ENCODE measurements at places on chromosomes 6 and 20. TPM values are rescaled to one million over a fixed set of nuclear protein-coding genes. Genes with fewer than 3 reads are reported as not detected.

DNA sequence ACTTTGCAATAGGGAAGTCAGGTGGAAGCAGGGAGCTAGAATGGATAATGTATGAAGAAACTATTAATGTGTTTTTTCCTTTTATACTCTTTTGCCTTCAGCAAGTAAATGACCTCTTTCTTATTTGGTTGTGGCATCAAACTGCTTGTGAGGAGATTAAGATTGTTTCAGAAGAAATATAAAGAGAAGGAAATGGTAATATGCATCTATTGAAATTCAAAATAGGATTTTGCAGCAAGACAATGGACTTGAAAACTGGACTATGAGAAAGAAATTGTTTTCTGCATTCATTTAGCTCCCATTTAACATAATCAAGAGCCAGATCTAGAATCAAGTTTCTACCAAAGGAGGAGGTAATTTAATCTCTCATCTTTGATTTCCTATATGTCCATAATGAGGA, 32.3 kb upstream of the KIFC1 start:
- H3K4me1 ChIP-seq: peaks cover 11% of the 10 kb centered on the region
- DNase-seq: no peak
- no peaks in the 10 kb centered on the region for H3K27me3 ChIP-seq
- H3K27ac ChIP-seq: no peak overlapping the region
- no peak overlapping the region for H3K4me3 ChIP-seq

DNA sequence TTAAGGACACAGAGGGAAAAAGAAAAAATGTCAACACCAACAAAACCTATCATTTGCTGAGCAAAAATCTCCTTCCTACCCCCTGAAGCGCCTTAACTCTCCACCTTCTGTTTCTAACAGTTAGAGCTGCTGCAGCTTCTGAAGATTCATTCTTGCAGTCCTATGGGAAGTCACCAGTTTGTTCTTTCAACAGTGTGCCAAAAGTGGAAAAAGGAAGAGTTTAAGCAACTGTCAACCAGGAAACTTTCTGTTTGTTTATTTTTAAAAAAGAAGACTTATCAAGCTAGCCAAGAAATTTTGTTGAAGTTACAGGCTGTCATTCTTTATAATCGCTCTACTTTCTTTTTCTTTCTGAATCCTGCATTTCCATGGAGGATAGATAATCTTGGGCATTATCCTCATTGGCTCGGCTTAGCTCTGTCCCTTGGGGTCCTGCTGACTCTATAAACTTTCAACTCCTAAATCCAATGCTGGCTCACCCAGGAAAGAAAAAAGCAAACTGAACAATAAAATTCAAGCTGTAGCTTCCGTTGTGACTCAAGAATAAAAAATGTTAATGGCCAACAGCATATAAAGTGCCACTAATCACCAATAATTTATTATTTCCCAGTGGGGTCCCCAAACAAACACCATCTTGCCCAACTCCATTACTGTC, 172.8 kb upstream of the CITED2 start:
- H3K27ac ChIP-seq: no peak overlapping the region
- H3K27me3 ChIP-seq: no peaks in the 10 kb centered on the region
- H3K36me3 ChIP-seq: no peaks in the 10 kb centered on the region
- H3K4me1 ChIP-seq: peaks cover 39% of the 10 kb centered on the region

DNA sequence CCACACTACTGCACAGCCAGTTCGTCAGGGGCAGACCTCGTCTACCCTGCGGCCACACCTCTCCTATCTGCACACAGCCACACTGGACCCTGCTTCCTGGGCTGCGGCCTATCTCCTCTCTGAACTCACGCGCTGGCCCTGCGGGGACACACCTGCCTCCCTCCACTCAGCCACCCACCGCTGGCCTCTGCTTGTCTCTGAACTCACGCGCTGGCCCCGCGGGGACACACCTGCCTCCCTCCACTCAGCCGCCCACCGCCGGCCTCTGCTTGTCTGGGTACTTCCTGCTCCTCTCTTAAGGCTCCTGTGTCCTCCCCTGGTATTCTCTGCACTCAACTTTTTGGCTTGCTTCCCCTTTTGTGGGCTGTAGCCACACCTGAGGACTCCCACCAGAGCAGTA, 52.3 kb downstream of the HUS1B start:
- H3K4me1 ChIP-seq: no peaks in the 10 kb centered on the region
- no peaks in the 10 kb centered on the region for H3K27me3 ChIP-seq
- DNase-seq: no peak

- H3K27ac ChIP-seq: no peak overlapping the region
- DNase-seq: no peak
- H3K4me1 ChIP-seq: peaks cover 23% of the 10 kb centered on the region
These were observed 189.2 kb downstream of the UTRN start for GRCh38 chr6:144474290-144474689.

- peaks cover 11% of the 10 kb centered on the region for H3K27me3 ChIP-seq
- H3K4me3 ChIP-seq: no peak overlapping the region
- no peak for DNase-seq
- no peak overlapping the region for H3K27ac ChIP-seq
These were observed 838 bp upstream of the POM121L2 start for GRCh38 chr6:27312950-27313271.

GRCh38 chr6:130827247-130828149, at the start of gene SMLR1:
Gene SMLR1, plus strand, starts transcription at chr6:130827406. Its CDS starts 8 bp downstream, at chr6:130827414.
- H3K27ac ChIP-seq: no peak within 1 kb of the TSS
- DNase-seq: no peak
- H3K36me3 ChIP-seq: no peaks in the 10 kb centered on the region
- H3K4me3 ChIP-seq: no peak within 1 kb of the TSS
- H3K27me3 ChIP-seq: no peaks in the 10 kb centered on the region

- H3K4me1 ChIP-seq: no peaks in the 10 kb centered on the region
- H3K27ac ChIP-seq: no peak overlapping the region
- no peak overlapping the region for H3K4me3 ChIP-seq
- no peak for DNase-seq
These were observed 99.4 kb downstream of the MYB start for GRCh38 chr6:135280375-135281136.

The FUT9 gene
- not detected for total RNA-seq

The TMC2 gene
- total RNA-seq: not detected

The CYP24A1 gene
- total RNA-seq: 0.67 TPM

The RAB44 gene
- not detected for total RNA-seq

The RAB32 gene
- total RNA-seq: 8.6 TPM

Measured in thyroid gland (tissue), 4 donors.